ENCODE measurements at places on chromosomes 5 and 9.

DNA sequence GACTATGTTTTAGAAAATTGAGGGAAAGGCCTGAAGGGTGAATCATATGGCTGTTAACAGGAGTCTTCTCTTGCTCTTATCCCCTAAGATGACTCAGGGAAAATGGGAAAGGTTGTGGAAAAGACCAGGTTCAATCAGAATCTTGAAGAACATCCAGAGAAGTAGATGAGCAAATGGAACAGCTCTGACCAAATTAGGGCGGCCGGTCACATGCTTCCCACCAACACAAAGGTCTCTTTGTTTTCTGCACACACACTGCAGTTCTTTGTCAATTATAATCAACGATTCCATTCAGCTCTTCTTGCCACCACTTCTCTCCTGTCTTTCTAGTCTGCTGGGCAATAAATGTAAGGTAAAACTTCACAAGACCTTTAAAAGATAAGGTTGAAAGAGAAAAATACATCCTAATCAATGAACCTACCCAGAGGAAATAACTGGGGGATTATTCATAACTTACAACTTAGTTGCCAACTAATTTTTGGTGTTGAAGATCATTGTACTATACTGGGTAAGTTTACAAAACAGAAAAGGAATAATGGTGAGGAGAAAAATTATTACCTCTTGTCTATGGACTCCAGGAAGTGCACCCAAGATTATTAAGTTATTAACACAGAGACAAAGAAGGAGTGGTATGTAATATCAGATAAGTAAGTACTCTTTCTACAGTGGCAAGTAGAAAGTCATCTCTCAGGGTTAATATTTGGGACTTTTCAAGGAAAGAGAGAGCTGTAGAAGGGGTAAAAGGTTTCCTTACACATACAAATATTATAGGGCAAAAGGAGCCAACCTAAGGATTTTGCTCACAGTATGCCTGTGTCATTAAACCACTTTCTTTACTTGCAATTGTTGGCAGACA lies 441.9 kb upstream of the PIK3R1 start:
- DNase-seq = no peak

DNA sequence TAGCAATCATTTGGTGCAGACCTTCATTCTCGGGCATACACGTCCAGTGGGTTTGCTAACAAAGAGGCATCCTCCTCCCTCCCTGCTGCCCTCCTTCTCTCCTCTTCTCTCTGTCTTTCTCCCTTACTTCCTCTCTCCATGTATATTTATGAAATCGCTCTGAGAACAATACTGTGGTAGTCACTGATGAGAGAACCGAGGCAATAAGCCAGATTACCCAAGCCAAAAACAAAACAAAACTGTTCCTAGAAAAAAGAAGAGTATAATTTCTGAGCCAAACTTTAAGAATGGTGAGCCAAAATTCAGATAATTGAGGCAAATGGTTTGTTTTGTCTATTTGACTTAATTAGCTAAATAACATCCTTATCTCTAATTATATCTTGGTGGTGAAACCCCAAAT lies 15.8 kb upstream of the HMHB1 start:
- no peak for DNase-seq

DNA sequence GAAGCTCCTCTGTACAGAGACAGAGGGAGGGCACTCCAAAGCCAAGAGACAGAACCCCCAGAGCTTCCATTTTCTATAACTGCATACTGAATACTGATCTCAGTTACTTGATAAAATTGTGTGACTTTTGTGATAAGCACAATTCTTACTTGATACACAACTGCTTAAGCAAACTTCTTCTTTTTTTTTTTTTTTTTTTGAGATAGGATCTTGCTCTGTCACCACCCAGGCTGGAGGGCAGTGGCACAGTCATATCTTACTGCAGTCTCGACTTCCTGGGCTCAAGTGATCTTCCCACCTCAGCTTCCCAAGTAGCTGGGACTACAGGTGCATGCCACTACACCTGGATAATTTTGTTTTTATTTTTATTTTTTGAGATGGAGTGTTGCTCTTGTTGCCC lies 252.1 kb upstream of the ZNF608 start:
- no peak for DNase-seq

DNA sequence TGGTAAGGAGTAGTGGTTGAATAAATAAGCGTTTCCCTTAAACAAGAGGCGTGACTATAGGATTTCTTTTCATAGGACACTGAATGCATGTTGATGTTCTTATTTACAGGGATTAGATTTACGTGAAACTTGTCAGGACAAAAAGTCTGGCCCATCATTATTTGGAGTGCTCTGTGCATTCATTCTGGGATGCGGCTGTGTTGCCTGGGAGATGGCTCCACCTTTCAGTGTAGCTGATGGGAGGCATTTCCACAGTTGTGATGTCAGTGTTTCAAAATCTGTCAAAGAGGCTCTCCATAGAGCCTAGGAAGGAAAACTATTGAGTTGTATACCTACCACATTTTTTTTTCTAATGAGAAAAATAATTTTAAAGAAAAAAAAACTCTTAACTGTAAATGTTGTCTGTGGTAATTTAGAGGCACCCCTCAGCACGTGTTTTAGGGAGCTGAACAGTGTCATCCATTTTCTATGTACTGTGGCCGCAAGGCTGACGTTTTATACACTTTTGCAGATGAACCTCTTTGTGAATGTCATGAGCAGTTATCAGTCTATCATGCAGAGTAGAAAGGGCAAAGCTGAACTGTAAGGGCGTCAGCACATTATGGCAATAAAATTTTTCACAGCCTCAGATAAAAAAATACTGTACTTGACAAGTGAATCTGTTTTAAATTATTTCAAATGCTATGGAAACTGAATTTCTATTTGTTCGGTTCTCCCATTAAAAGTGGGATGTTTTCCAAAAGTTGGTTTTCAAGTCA lies 202.7 kb downstream of the PBX3 start:
- no peak for DNase-seq

- DNase-seq = no peak
These were observed 45.8 kb downstream of the WHRN start for GRCh38 chr9:114459464-114459863.

GRCh38 chr5:169494941-169495548 lies 88.5 kb upstream of the SPDL1 start:
- DNase-seq = no peak
